Sigmoid colon (tissue), 7 donors: ENCODE measurements at places on chromosomes 16 and 17. TPM values are rescaled to one million over a fixed set of nuclear protein-coding genes. Genes with fewer than 3 reads are reported as not detected.

- H3K4me1 ChIP-seq: no peaks in the 10 kb centered on the region
- H3K36me3 ChIP-seq: no peaks in the 10 kb centered on the region
- H3K27me3 ChIP-seq: no peaks in the 10 kb centered on the region
- H3K4me3 ChIP-seq: no peak overlapping the region
- no peak overlapping the region for H3K27ac ChIP-seq
Observed at GRCh38 chr16:48824271-48824670, 214.3 kb upstream of the N4BP1 start.

ALKBH5 gene
- 100 TPM for total RNA-seq

HNF1B gene
- total RNA-seq: not detected

MYH2 gene
- 2.8 TPM for total RNA-seq

DNA sequence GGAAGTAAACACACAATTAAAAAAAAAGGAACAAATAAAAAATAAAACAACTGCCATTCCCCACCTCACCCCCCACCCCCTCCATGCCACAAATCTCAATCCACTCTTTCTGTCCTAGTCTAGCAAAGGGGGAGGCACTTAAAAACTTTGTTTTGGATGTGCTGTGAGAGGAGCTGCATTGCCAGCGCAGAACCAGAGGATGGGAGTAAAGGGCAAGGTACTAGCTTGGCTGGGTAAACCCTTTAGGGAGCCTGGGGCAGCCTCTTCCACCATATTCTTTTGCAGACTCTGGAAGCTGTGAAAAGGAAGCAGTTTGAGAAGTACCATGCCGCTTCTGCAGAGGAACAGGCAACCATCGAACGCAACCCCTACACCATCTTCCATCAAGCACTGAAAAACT is 1.4 kb downstream of the MRPS7 start:
- no peak for DNase-seq
- peaks cover 31% of the 10 kb centered on the region for H3K36me3 ChIP-seq
- H3K27ac ChIP-seq: peak overlapping the region; percentile 96
- H3K4me3 ChIP-seq: no peak overlapping the region

- DNase-seq: no peak
- peak overlapping the region; percentile 24 for H3K27ac ChIP-seq
- no peak overlapping the region for H3K4me3 ChIP-seq
- H3K27me3 ChIP-seq: no peaks in the 10 kb centered on the region
Observed at GRCh38 chr16:56965149-56966092, 3.7 kb downstream of the CETP start.

PFN1 gene
- 1,141 TPM for total RNA-seq

DNA sequence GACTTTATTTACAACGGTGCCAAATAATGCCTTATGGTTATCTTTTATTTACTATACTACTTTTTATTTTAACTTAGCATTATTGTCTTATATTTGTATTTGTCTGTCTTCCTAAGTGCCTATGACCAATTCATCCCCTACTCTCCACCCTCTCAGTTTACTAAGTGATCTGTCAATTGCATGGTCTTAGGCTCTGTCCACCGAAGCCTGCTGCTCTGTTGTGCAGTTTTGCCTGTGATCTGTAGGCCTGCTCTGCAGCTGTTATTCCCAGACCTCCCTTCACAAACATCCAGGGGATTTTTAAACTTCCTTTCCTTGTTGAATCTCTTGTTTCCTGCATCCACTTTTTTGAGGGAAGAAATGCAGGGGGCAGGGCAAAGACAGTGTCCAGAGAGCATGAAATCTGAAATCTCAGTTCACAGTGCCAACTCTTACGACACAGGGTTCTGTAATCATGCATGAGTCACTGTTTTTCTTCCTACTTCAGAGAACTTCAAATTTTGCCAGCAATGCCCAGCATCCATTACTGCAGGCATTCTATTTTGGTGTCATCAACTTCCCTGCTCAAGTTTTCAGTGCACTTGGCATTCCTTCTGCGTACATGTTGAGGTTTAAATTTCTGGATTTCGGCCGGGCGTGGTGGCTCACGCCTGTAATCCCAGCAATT is 11.4 kb downstream of the SLFN5 start:
- no peaks in the 10 kb centered on the region for H3K27me3 ChIP-seq
- peak; percentile 89 for DNase-seq
- peak overlapping the region; percentile 82 for H3K27ac ChIP-seq
- H3K36me3 ChIP-seq: no peaks in the 10 kb centered on the region
- H3K4me1 ChIP-seq: peaks cover 43% of the 10 kb centered on the region

PRAC1 gene
- 13.5 TPM for total RNA-seq

RNF227 gene
- total RNA-seq: 3.9 TPM

- peaks cover 8% of the 10 kb centered on the region for H3K36me3 ChIP-seq
- peaks cover 18% of the 10 kb centered on the region for H3K4me1 ChIP-seq
- no peak overlapping the region for H3K4me3 ChIP-seq
- peak overlapping the region; percentile 54 for H3K27ac ChIP-seq
- H3K27me3 ChIP-seq: no peaks in the 10 kb centered on the region
Observed at GRCh38 chr16:28131181-28131580, 67.7 kb upstream of the GSG1L start.

KRT12 gene
- total RNA-seq: not detected

DNA sequence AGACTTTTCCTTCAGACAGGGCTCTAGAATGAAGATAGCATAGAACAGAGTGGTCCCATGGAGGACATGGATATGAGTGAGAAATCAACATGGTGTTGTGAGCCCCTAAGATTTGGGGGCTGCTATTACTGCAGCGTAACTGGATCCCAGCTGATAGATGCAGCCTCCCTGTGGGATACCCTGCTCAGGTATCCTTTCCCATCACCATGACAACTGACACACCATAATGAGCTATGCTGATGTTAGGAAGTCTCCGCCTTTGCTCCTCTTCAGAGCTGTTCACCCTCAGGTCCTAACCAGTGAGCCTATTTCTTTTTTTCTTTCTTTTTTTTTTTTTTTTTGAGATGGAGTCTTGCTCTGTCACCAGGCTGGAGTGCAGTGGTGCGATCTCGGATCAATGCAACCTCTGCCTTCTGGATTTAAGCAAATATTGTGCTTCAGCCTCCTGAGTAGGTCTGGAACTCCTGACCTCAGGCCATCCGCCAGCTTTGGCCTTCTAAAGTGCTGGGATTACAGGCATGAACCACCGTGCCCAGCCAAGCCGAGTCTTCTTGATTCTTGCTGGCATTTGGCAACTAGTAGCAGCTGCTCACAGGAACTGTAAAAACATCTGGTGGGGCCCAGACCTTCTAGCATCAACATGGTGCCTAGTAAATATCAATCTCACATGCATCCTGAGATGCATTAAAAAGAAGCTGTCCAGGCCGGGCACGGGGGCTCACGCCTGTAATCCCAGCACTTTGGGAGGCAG is 17.1 kb downstream of the STX4 start:
- no peak overlapping the region for H3K27ac ChIP-seq
- DNase-seq: no peak
- no peaks in the 10 kb centered on the region for H3K4me1 ChIP-seq
- H3K27me3 ChIP-seq: no peaks in the 10 kb centered on the region
- no peaks in the 10 kb centered on the region for H3K36me3 ChIP-seq
- no peak overlapping the region for H3K4me3 ChIP-seq

GRCh38 chr16:49484936-49485335 is 111.3 kb downstream of the C16orf78 start:
- peaks cover 4% of the 10 kb centered on the region for H3K4me1 ChIP-seq
- H3K27me3 ChIP-seq: no peaks in the 10 kb centered on the region
- H3K36me3 ChIP-seq: no peaks in the 10 kb centered on the region
- H3K27ac ChIP-seq: peak overlapping the region; percentile 68
- H3K4me3 ChIP-seq: no peak overlapping the region

- no peaks in the 10 kb centered on the region for H3K36me3 ChIP-seq
- H3K27ac ChIP-seq: no peak overlapping the region
- DNase-seq: no peak
- H3K27me3 ChIP-seq: no peaks in the 10 kb centered on the region
Observed at GRCh38 chr16:56330476-56330875, 94.9 kb downstream of the AMFR start.

ARL5C gene
- not detected for total RNA-seq

DNA sequence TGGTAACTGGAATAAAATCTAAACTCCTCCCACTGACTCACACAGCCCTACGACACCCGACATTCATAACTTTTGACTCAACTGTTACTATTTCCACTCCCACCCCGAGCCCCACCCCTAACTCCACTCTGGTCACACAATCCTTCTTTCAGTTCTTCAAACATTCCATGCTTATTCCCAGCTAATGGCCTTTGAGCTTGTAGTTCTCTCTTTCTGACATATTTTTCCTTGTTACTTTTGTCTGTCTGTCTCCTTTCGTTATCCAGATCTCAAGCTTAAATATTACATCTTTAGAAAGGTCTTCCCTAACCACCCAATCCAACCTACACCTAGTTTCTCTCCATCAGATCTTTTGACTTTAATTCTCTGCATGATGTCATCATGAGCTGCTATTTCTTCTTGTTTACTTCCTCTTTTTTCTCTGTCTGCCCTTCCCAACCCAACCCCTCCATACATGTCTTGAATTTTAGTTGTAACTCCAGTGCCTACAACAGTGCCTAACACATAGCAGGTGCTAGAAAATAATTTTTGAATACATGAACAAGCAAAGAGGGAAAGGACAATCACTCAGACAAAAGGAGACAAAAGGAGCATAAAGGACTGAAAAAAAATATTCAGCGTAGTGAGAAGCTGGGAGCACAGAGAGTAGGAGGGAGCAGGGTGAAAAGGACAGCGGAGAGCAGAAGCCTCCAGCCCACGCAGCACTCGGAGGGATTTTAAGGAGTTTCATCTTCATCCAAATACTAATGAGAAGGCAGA is 65.2 kb upstream of the SMIM36 start:
- no peaks in the 10 kb centered on the region for H3K27me3 ChIP-seq
- no peaks in the 10 kb centered on the region for H3K4me1 ChIP-seq
- no peaks in the 10 kb centered on the region for H3K36me3 ChIP-seq
- no peak for DNase-seq
- H3K4me3 ChIP-seq: peak overlapping the region; percentile 37

CRHR1 gene
- not detected for total RNA-seq

GRCh38 chr16:3681206-3681605 is 26.7 kb downstream of the DNASE1 start:
- no peak overlapping the region for H3K4me3 ChIP-seq
- no peaks in the 10 kb centered on the region for H3K27me3 ChIP-seq
- H3K27ac ChIP-seq: no peak overlapping the region
- H3K4me1 ChIP-seq: no peaks in the 10 kb centered on the region
- no peak for DNase-seq
- peaks cover 30% of the 10 kb centered on the region for H3K36me3 ChIP-seq

KRT37 gene
- total RNA-seq: not detected

SLC16A11 gene
- total RNA-seq: not detected

GRCh38 chr17:17641621-17642409 is 39.4 kb upstream of the RAI1 start:
- H3K4me1 ChIP-seq: no peaks in the 10 kb centered on the region
- H3K27me3 ChIP-seq: no peaks in the 10 kb centered on the region
- H3K27ac ChIP-seq: no peak overlapping the region
- no peaks in the 10 kb centered on the region for H3K36me3 ChIP-seq
- DNase-seq: peak; percentile 87

DNA sequence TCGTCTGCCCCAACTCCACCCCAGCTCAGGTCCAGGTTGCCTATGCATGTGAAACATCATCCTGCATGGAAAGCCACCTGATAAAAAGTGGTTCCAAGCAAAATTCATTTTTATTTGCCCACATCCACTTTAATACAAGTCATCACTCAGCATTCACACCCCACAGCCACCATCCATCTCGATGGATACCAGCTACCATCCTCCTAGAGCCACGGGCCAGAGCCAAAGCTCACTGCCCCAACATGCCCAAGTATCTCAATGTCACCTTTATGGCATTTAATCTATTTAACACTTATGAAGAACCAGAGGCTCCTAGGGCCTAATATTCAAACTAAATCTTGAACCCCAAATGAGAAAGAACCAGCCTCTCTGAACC is 70.5 kb downstream of the COPRS start:
- no peaks in the 10 kb centered on the region for H3K27me3 ChIP-seq
- no peaks in the 10 kb centered on the region for H3K36me3 ChIP-seq
- DNase-seq: no peak
- peak overlapping the region; percentile 82 for H3K27ac ChIP-seq
- peaks cover 11% of the 10 kb centered on the region for H3K4me1 ChIP-seq
- no peak overlapping the region for H3K4me3 ChIP-seq

DNA sequence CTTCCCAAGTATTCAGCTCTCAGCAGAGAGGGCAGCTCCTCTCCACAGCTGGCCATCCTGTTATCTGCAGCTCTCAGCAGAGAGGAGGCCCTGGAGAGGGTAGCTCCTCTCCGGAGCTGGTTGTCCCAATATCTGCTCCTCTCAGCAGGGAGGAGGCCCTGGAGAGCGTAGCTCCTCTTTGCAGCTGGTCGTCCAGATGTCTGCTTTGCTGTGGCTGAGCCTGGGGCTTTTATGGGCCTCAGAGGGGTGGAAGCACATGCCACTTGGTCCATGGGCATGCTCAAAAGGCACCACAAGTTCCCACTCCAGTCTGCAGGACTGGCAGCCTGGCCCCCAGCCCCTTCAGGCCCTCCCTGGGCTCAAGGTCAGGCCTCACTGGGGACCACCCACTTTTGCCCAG is 314.3 kb downstream of the KCNJ2 start:
- no peaks in the 10 kb centered on the region for H3K36me3 ChIP-seq
- DNase-seq: no peak

C16orf90 gene
- not detected for total RNA-seq

DNA sequence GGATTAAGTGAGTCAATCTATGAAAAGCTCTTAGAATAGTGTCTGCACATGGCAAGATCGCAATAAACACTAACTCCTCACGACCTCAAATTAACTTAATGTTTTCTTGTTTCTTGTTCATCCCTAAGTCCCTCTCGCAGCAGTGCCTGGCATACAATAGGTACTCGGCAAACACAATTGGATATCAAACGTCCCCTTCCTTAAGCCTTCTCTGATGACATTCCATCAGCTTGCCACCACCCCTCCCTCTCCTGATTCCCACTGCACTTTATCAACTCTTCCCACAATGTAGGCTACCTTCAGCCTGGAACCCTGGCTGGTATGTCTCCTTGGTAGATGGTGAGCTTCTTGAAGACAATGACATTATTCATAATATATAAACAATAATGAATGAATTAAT is 33.3 kb downstream of the CCDC42 start:
- H3K4me3 ChIP-seq: no peak overlapping the region
- no peak for DNase-seq
- no peaks in the 10 kb centered on the region for H3K36me3 ChIP-seq
- H3K27ac ChIP-seq: no peak overlapping the region

DNA sequence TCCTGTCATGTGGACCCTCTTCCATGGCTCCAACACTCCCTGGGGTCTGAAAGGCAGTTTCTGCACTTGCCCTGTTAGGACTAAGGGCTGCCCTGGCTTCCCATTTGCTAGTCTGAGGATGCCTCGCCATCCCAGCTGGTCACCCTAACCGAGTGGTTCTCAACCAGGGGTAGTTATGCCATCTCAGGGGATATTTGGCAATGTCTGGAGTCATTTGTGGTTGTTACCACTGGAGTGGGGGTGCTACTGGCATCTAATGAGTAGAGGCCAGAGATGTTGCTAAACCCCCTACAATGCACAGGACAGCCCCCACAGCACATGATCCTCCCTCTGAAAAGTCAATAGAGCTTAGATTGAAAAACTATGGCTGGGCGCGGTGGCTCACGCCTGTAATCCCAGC is 26.9 kb upstream of the CDH1 start:
- no peak overlapping the region for H3K4me3 ChIP-seq
- no peaks in the 10 kb centered on the region for H3K4me1 ChIP-seq
- no peaks in the 10 kb centered on the region for H3K27me3 ChIP-seq
- no peaks in the 10 kb centered on the region for H3K36me3 ChIP-seq
- no peak overlapping the region for H3K27ac ChIP-seq
